ENCODE measurements at places on chromosomes 1 and 21.
A peak's percentile ranks its signal among the peaks of the same experiment; 100 is the strongest.

GRCh38 chr1:154837034-154837671 lies 32.9 kb downstream of the KCNN3 start:
- DNase-seq, result no peak

DNA sequence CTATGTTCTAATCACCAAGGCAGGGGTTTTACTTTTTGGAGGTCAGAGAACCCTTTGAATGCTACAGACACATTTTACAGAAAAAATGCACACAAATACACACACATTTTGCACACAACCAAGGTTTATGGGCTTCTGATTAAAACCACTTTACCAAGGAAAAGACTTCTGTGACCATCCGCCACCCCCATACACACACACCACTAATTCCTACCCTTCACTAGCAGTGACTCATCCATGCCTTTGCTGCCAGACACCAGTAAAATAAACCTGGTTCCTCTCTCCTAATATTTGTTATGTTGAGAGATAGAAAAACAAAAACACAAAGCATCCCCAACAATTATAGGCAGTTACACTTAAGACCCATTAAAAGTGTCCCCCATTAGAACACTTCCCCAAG lies 12.9 kb downstream of the PIGM start:
- no peak for DNase-seq

GRCh38 chr1:169451218-169451824 lies 24.0 kb upstream of the CCDC181 start:
- no peak for DNase-seq

GRCh38 chr1:78688697-78689096 lies 39.1 kb downstream of the IFI44 start:
- DNase-seq, result no peak

GRCh38 chr1:42690477-42691156 lies 8.4 kb downstream of the YBX1 start:
- DNase-seq, result no peak

DNA sequence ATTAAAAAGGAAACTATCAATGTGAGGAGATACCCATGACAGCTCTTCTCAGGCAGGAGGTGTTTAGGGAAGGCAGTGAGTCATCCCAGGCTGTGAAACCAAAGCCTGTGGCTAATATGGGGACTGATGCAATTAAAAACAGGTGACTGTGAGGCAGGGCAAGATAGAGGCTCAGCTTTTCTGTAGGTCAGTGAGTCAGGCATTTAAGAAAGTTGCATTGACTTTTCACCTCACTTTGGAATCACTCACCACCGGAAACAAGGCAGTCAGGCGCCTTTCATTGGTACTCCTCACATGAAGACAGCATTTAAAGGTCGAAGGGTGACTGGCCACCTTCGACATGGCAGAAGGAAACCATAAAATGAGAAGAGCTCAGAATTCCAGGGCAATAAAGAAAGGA lies 54.5 kb downstream of the PAPPA2 start:
- no peak for DNase-seq

DNA sequence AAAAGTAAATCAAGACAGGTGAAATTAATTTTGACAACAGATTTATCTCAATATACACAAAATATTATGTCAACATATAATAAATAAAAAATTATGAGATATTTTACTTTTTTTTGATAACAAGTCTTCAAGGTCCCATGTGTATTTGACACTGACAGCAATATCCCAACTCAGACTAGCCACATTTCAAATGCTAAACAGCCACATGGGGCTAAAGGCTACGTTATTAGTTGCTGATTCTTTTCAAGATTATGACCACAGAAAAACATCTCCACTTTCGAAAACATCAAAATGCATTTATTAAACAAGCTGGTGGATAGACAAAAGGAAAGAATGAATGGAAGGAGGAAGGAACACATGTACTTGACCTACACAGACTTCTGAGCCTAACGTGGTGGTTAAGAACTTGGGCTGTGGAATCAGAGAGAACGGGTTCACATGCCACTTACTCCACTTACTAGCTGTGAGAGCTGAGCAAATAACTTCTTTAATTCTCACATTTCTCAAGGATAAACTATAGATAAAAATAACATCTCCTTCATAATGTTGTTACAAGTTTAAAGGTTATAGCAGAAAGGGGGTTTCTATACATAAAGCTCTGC lies 13.4 kb downstream of the PTPN14 start:
- DNase-seq, result no peak

- no peak for DNase-seq
These were observed 24.2 kb upstream of the CR2 start for GRCh38 chr1:207429963-207430362.

- no peak for DNase-seq
These were observed 49.4 kb upstream of the ROR1 start for GRCh38 chr1:63724375-63724899.

- DNase-seq, result no peak
These were observed 6.0 kb downstream of the S100A9 start for GRCh38 chr1:153363641-153364040.

DNA sequence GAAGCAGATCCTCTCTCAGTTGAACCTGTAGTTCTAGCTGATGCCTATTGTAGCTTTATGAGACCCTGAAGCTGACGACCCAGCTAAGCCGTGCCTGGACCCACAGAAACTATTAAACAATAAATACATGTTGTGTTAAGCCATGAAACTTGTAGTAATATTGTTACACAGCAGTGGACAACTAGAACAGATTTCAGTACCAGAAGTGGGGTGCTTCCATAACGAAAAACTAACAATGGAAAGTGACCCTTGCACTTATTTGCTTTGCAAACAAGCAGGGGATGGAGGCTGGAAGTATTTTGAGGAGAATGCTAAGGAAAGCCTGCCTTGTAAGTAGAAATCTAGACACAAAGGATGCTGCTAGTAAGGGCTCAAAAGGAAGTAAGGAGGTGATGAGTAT lies 18.1 kb upstream of the HEATR1 start:
- no peak for DNase-seq

DNA sequence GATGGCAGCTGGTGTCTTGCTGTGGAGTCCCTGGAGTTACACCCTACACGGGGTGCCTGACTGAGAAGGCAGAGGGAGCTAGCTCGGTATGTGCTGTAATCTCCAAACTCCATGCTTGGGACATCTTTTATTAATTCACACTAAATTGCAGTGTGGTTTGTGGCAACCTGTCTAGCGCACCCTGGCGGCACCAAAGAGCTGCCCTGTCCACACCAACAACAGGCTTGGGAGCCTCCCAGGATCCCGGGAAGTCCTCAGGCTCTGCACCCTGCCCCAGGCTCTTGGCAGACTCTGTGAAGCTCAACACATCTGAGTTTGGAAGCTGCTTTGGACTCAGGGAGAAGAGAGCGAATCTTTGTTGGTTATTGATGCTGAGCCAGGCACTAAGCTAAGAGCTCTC lies 138.9 kb downstream of the IGSF21 start:
- no peak for DNase-seq

DNA sequence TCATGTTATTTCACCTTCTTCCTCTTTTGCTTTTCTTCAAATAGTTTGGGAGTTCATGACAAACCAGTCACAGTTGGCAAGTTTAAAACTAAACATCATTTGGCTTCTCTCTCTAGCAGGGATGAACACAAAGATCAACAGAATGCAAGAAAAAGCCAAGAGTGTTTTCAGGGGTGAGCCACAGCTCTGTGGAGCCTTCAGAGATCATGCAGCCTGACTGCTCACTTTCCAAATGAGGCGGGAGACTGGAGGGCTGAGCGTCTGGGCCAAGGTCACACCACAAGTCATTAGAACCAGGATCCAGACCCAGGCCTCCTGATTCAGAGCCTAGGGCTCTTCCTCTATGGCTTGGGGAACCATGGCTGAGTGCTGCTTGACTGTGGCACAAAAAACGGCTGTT lies 2.7 kb downstream of the DPT start:
- no peak for DNase-seq

DNA sequence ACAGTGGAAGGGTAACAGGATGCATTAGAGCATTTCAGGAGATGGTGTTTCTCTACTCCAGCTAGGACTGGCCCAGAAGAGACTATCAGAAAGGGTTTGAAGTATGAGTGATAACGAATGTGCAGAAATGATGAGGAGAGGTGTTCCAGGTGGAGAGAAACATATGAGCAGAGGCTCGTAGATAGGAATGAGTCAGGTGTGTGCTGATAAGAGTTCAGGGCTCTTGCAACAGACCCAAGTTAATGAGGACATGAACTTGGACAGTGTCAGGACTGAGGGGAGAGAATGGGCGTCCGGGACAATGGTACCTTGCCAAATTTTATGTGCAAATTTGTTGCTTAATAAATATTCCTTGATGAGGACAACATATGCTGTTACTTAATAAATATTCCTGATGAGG lies 183.9 kb upstream of the NFIA start:
- no peak for DNase-seq

DNA sequence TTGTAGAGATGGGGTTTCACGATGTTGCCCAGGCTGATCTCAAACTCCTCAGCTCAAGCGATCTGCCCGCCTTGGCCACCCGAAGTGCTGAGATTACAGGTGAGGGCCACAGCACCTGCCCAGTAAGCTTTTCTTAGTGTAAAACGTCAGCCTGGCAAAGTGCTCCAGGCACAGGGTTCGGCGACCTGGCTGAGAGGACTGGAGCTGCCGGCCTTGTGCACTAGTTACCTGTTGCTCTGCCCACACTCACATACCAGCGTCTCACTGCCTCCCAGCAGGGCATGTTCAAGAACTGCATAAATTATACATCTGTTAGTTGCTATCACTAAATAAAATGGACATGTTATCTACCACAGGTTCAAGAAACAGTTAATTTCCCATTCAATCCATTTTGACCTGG lies 55.2 kb downstream of the DEGS1 start:
- no peak for DNase-seq

- DNase-seq, result peak; percentile 13
These were observed at the start of gene LMOD1 for GRCh38 chr1:201946224-201946908. LMOD1 (minus strand) TSS chr1:201946548; CDS start chr1:201946340, 208 bp downstream.

GRCh38 chr1:53681977-53682685 lies 56.8 kb downstream of the GLIS1 start:
- DNase-seq, result peak; percentile 39

DNA sequence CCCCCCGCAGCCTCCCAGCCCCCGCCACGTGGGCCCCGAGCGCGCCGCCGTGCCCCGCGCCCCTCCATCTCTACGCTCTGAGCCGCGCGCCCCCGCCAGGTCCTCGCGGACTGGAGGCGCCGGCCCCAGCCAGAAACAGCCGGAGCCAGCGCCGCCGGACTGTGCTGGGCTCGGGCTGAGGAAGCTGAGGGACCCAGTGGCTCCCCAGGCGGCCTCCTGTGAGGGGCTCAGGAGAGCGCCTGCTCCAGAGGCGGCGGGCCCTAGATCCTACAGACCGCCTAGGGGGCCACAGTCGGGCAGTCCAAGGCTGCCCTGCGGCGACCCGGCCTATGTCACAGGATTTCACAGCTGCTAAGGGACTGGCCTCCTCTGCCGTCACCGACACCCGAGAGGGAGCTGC lies 82.1 kb downstream of the NENF start:
- DNase-seq, result peak; percentile 4

- DNase-seq, result no peak
These were observed 50.3 kb upstream of the DMRTA2 start for GRCh38 chr1:50473513-50473912.

DNA sequence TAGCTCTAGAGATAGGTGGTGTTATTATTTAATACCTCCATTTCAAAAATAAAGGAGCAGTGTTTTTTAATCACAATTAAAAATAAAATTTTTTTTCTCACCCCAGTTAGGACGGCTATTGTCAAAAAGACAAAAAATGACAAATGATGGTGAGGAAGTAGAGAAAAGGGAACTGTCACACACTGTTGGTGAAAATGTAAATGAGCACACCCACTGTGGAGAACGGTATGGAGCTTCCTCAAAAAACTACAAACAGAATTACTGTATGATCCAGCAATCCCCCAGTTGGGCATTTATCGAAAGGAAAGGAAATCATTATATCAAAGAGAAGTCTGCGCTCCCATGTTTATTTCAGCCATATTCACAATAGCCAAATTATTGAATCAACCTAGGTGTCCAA lies 148.7 kb upstream of the NR5A2 start:
- no peak for DNase-seq

DNA sequence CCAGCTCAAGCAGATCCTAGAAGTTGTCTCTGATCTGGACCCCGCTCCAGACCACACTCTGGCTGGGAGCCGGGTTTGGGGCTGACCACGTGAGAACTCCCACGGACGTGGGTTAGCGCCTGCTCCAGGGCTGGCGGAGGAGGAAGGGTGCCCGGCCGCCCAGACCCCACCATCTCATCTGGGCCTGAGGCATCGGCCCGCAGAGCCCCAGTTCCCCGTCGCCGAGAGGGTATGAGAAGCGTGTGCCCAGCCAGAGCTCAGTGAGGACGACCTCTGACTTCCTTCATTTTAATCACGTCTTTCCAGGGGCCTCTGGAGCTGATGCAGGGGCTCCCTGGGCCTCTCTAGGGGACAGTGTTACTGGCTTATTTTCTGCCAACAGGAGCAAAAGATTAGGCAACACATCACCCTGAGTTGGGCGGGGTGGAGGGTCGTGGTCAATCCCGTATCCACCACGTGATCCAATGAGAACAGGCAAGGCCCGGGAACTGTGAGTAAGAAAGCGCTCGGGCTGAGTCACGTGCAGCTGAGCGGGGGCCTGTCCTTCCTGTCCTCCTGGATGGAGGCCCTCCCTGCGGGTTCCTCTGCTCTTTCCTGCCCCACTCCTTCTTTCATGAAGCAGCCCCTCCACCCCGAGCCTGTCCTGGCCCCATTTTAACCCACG lies 81.1 kb downstream of the SIK1 start:
- DNase-seq, result no peak

- no peak for DNase-seq
These were observed 7.0 kb upstream of the ABCD3 start for GRCh38 chr1:94411237-94411636.

DNA sequence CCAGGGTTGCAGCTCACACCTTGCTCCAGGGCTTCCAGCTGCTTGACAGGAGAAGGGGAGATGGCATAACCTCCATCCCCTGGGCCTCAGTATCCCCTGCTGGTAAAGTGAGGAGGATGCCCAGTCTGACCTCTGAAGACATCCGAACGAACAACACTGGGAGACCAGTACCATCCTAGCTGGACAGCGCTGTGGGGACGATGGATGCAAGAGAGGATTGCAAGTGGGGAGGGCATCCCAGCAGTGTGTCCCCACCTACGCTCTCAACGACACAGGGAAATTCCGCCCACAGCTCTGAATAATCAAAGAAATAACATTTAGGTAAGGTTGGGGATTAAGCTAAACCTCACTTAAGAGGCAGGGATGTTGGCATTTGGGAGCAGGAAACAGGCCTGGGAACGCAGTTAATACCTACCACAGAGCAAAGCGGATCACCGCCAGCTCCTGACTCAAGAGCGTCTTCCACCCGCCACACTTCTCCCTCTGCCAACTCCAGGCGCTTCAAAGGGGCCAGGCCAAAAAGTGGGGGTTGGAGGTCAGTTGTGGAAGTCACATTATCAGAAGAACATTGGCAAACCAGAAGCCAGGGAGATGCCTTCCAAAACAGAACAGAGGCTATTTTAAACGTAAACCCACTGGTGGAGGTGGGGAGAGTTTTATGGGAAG lies 47.6 kb downstream of the SSBP3 start:
- DNase-seq, result no peak
